Left colon (tissue), 2 donors: ENCODE measurements at places on chromosomes 2 and 18. TPM values are rescaled to one million over a fixed set of nuclear protein-coding genes. Genes with fewer than 3 reads are reported as not detected.

Gene LBH
- 7.5 TPM for total RNA-seq

DNA sequence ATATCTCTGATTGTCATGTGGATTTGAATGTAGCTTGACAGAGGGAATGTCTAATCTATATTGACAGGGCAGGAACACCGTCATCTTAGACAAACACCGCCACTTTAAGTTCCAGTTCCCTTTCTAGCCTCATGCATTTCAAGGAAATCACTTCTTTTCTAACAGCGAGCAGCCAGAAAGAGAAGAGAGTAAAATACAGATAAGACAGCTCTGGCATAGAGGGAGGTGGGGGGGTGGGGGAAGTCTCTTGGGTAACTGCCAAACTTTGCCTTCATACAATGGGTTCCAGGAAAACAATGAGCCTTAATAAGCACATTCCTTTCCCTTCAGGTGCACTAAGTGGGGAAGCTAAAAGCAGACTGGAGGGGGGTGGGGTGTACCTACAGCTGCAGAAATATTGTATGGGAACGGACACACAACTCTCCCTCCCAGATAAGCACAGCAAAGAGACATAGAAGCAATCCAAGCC, 37.2 kb downstream of the CASP10 start:
- DNase-seq, result peak; percentile 53

DNA sequence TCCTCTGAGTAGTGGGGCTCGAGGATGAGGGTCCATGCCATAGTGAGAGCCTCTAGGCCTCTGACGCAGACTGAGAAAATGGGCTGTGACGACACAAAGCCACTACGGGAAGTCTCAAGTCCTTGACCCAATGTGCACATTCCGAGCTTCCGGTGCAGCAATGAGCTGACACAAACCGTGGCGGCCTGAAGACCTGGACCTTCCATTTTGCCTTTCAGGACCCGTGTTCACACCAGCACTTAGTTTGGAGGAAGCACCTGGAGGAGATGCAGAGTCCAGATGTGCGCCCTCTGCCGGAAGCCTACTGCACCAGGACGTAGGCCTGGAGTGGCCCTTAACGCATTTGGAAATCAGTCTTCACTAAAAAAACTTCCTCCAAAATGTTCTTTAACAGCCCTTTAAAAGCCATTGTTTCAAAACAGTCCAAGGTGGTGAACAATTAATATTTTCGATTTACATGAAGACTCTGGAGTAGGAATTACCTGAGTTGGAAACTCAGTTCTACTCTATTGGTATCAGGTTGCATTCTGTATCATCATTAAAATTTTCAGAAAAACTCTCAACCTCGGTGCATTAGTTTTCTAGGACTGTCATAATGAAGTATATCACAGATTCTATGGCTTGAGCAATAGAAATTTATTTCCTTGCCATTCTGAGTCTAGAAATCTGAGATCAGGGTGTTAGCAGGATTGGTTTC, 33.9 kb downstream of the BMP10 start:
- DNase-seq, result peak; percentile 58

Gene GBX2
- not detected for total RNA-seq

GRCh38 chr18:13823707-13824395, at the start of gene MC5R:
Gene MC5R, plus strand, starts transcription at chr18:13824149. Its CDS starts 1,617 bp downstream, at chr18:13825766.
- peak; percentile 70 for DNase-seq

- no peak for DNase-seq
Observed at GRCh38 chr2:149104221-149104620, 65.7 kb downstream of the LYPD6B start.

DNA sequence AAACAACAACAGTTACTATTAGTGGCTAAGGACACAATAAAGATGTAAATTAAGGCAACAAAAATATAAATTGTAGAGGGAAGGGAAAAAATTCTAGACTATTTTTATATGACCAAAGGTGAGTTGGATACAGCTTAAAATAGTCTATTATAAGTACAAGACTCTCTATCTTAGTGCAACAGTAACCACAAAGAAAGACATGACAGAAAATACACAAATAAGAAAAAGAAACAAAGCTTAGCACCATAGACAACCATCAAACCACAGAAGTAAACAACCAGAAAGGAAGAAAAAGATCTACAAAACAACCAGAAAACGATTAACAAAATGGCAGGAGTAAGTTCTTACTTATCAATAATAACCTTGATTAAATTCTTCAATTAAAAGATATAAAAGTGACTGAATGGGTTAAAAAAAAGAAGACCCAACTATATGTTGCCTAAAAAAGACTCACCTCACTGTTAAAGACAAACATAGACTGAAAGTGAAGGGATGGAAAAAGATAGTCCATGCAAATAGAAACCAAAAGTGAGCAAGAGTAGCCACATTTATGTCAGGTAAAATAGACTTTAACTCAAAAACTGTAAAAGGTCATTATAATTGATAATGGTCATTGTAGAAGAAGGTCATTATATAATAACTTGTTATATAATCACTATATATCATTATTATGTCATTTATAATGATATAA, 62.5 kb downstream of the USP40 start:
- no peak for DNase-seq

DNA sequence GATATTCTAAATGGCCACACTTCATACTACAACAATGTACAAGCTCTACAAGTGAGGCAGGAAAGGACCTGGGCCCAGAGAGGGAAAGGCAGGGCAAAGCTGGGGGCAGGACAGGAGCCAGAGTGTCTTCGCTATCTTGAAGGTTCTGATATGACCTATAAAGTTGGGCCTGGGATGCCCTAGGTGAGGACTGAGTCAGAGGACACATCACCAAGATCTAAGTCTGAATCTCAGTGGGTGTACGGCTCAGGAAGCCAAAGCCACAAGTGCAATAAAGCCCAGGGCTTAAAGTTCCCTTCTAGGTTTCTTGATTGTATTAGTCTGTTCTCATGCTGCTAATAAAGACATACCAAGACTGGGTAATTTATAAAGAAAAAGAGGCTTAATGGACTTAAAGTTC, 219.1 kb downstream of the ALK start:
- no peak for DNase-seq

GRCh38 chr18:48973731-48974130, 23.0 kb upstream of the SMAD7 start:
- no peak for DNase-seq

- no peak for DNase-seq
Observed at GRCh38 chr2:137172162-137172561, 406.8 kb downstream of the THSD7B start.

- no peak for DNase-seq
Observed at GRCh38 chr2:28828382-28828781, 17.7 kb downstream of the SPDYA start.
